NCI-H524 (cell line): ENCODE measurements at places on chromosomes 3 and 15.

DNA sequence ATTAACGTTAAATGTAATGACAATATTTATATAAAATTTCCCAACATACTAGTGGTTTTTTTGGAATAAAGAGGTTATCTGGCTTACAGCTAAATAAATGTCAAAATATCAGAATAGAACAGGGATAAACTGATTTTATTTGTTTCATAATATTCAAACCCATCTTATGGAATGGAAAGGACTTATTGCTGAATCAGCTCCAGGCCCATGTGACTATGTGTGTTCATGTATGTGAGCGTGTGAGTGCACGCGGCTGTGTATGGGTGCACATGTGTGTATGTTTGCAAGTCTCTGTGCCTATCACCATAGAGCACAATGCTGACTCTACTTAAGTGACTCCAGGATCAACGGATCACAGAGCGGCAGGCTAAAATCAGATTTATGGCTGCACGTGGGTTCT lies 392.3 kb upstream of the GRM7 start:
- no peak for DNase-seq

DNA sequence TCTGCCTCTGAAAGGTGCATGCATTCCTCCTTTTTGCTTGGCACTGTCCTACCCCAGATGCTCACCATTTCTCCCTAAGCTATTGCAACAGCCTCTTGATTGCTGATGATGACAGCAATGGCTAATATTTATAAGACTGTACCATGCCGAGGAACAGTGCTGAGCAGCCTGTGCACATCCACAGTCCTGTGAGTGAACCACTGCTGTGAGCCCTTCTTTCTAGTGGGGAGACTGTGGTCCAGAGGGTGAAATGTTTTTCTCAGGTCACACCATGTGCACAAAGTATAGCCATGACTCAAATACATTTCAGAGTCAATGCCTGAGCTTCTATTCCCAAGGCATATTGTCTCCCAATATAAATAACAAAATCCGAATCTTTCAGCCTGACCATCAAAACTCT lies 231.2 kb upstream of the LRTM1 start:
- DNase-seq = no peak

DNA sequence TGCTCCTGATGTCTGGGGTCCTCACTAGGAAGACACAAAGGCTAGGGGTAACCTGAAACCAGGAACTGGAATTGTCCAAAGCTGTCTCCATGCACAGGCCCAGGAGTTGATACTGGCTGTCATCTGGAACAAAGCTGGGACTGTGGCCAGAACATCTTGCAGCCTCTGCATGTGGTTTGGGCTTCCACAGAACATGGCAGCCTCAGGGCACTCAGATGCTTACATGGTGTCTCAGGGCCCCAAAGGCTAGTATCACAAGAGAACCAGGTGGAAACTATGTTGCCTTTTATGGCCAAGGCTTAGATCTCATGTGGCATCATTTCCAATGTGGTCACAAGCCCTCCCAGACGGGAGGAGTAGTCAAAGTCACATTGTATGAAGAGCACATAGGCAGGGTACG lies 335.2 kb upstream of the TRIM42 start:
- peak; percentile 51 for DNase-seq

DNA sequence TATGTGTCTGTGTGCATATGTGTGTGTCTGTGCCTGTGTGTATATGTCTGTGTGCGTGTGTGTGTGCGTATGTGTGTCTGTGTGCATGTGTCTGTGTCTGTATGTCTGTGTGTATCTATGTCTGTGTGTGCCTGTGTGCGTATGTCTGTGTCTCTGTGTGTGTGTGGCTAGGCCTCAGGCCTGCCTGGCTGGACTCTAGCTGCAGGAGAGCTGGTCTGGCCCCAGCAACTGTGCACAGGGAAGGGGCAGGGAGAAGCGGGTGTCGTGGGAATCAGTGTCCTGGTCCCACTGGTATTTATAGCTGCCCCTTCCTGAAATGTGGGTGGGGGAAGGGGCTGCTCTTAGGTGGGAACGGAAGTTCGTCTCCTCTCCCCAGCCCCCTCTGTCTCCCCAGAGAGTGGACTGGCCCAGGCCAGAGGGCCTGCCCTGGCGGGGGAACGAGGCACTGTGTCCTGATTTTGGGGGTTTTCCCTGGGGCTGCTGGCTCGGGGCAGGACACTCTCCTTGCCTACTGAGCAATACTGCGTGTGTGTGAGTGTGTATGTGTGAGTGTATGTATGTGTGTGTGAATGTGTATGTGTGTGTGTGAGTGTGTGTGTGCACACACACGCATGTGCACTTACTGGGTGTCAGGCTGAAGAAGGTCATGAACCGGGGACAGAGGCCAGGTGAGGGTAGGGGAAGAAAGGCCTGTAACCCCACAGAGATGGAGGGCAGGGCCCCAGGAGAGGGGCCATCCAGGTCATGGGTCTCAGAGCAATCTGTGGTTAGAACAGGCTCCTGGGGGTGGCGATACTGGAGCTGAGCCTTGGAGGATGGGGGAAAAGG lies 6.6 kb downstream of the CSPG4 start:
- no peak for DNase-seq

DNA sequence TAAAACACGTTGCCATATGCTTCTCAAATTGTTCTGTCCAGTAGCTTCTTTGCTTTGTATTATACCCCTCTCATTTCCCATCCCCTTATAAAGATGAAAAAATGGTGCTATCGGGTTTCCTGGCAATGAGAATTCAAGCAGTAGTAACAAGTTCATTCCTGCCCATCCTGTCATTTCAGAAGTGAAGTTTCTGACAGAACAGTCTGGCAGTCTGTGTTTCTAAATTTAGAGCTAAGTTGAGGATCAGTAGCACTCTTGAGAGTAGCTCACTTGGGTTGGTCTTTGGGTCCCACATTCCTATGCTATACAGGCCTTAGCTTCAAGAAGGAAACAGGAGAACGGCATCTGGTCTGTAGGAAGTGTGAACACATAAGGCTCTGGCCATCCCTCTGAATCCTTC lies 134.6 kb downstream of the GHSR start:
- DNase-seq = peak; percentile 32

- DNase-seq = no peak
These were observed 75.2 kb upstream of the SATB1 start for GRCh38 chr3:18500322-18500721.

DNA sequence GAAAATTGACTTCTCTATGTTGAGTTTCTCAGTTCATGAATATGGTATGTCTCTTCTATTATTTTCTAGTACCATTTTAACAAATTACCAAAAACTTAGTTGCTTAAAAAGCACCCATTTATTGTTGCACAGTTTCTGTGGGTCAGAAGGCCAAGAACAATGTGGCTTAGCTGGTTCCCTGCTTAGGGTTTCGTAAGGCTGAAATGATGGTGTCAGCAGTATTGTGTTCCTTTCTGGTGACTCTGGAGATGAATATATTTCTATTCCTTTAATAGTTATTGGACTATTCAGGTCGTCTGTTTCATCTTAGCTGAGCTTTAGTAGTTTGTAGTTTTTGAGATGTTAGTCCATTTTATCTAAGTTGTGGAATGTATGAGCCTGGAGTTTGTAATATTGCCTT lies 44.9 kb downstream of the IL1RAP start:
- DNase-seq = no peak
